ENCODE measurements at places on chromosomes 16 and 17.

GRCh38 chr17:42248351-42249179 is 27.6 kb downstream of the STAT5B start:
- DNase-seq: no peak

GRCh38 chr16:27267037-27267677 is 1.4 kb downstream of the NSMCE1 start:
- DNase-seq: no peak

DNA sequence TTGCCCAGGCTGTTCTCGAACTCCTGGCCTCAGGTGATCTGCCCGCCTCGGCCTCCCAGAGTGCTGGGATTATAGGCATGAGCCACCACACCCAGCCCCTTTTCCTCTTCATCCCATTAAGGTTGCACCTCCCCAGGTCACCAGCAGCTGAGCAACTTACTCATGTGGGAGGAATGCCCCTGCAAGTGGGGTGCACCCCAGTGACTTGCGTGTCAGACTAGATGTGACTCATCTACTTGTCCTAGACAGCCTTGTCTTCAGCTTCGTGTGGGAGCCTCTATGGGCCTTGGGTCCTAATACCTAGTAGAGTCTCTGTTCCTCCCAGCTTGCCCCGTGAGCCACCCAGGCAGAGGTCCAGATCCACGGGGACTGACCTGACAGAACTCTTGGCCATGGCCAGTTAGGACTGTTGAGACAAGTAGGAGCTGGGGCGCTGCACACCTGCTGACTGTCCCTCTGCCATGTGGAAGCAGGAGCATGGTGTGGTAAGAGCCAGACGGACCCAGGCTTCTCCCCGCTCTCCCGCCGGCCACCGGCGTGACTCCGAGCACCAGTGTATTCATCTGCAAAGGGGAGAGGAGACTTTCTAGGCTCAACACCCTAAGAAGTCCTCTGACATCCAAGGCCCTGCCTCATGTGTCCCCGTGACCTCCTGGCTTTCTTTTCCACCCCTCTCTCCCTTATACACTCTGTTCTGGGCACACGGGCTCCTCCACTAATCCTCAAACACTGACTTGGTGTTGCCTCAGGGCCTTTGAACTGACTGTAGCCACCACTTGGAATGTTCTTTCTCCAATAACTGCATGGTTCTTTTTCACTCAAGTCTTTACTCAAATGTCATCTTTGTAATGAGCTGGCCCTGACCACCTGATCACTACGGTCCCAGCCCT is 11.6 kb upstream of the CBX4 start:
- DNase-seq: no peak

DNA sequence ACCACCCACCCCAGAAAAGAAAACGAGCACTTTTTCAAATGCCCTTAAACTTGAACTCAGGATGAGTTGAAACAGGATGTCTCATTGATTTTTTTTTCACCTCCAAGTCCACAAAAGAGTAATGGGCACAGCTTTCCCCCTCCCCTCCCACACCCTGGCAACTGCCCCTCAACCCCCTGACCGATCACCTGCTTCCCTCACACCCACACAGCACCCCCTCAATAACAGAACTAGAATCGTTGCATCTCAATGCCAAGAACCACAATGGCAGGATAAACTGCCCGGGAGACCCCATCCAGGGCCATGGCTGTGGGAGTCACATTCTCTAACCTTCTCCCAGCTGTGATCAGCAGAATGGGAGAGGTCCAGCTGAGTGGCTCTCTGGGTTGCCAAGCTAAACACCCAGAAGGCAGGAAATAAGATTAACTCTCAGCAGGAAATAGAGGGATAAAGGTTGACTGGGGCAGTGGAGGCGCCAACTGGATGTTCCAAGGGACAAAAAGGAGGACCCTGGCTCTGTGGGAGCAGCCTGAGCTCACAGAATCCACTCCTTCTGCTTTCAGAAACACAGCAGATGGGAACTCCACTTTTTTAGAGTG is 128.0 kb upstream of the SDK2 start:
- DNase-seq: no peak

- DNase-seq: no peak
Measured at GRCh38 chr16:1984347-1985225, 593 bp downstream of the GFER start.

DNA sequence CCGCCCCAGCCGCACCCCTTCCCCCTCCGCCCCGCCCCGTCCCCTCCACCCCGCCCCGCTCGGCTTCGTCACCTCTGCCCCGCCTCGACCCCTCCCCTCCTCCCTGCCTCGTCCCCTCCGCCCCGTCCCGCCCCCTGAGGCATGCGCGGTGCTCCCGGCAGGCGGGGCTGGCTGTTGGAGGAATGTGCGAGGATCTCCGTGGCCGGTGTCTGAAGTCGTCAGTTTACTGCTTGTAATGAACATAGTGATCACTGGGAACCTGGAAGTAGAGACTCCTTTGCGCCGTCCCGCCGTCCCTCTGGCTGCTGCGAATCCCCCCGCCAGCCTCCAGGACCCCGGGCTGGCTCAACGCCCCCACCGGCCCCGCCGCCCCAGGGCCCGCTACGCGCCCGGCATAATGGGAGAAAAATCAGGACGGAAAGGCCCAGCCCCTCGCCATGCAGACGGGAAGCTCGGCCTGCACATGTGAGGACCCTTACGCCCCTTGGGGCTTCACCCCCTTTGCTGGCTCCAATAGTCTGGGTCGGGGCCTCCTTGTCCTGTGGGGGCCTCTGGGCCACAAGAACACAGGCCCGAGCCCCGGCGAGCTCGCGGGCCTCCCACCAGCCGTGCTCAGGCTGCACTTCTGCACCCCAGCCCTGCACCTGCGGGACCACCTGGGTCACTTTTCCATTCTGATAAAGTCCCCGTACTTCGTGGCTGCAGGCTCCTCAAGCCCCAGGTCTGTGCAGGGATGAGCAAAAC is 743.1 kb downstream of the KCNJ18 start:
- no peak for DNase-seq

DNA sequence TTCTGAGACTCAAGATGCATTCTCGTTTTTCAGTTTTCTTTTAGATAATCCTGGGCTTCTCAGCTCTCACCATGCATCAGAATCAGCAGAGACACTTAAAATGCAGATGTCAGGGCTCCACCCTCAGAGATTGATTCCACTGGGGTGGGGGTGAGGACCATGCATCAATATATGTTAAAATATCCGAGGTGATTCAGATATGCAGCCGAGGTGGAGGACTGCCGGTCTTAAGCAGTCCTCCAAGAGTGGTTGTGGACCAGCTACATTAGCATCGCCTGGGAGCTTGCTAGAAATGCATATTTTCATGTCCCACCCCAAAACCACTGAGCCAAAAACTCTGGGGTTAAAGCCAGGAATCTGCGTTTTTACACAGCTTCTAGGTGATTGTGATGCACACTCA is 501.3 kb downstream of the CDH13 start:
- no peak for DNase-seq

GRCh38 chr17:73950593-73950914 is 252.9 kb upstream of the RPL38 start:
- no peak for DNase-seq

DNA sequence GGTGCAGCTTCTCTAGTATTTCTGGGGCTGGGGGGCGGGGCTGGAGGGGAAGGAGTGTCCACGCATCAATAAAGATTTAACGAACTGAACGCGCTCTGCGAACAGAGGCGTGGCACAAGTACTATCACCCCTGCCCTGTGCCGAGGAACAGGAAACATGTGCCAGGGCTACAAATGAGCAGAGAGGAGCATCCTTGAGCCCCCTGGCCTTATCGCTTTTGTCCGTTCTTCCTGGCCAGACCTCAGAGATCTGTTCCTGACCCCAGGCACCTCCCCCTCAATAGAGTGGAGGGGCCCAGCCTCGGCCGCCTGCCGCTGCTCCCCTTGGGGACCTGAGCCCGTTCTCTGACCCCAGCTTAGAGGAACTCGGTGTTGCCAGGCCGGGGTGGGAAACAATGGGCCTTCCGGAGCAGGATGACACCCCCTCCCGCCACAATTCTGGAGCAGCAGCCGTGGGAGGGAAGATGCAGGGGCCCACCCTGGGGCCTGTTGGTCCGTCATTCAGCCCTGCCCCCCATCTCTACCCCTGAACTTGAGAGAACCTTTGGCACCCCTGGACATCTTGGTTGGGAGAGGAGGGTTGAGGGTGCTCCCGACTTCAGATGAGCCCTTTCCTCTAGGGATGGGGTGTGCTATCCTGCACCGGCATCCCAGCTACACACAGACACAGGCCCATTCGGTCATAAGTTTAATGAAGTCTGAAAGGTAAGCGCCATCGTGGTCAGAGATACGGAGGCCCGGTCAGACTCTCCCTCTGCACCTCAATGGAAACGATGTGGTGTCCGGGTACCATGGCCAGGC is 1.1 kb downstream of the NAA38 start:
- no peak for DNase-seq

GRCh38 chr17:56636265-56636664 is 42.8 kb downstream of the NOG start:
- no peak for DNase-seq

DNA sequence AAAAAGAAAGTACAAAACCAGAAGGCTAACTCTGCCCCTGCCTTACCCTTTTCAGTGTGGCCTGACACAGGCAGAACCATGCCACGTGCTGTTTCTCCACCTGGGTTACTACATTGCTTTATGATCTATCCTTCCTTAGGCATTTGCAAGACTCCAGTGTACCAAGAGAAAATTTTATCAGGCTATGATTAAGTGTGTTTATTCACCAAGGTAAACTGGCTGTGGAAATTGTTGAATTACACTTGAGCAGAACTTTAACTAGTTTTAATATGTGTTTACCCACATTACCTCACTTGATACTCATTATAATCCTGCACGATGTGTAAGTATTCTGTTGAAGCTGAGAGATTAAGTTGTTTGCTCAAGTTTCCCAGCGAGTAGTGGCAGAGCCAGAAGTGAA is 129.7 kb upstream of the MYOCD start:
- DNase-seq: no peak

DNA sequence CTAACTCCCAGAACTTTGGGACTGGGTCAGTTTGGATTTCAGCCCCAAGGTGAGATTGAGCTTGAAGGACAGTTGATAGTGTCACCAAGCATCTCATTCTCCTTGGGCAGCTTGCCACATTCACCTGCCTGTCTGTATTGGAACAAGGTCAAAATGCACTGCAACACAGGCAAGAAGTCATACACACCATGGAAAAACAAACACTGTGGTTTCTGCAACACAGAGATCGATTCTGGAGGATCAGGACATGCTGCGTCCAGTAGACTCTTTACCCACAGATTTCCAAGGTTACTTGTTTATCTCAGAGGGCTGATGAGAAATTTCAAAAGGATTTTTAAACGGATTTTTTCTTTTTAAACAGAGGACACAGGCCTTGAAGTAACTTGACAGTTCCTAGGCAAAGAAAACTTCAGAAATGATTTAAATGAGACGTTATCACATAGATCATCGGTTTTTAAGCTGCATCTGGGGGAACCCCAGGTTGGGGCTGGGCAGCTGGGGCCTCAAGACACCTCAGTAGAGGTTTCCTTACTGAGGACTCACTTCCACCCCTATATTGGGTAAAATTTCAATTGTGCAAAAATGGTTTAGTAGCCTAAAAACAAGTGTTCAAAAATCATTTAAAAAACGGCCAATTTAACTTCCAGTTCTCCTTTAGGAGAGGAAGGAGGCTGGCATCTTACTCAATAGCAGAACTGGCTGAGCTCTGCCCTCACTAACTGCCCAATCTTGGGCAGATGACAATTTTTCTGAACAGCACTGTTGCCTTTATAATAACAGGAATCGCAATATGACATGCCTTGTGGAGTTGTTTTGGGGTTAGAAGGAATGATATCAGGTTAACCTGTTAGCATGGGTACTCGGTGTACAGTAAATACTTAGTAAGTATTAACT is 299.3 kb downstream of the XYLT1 start:
- no peak for DNase-seq

DNA sequence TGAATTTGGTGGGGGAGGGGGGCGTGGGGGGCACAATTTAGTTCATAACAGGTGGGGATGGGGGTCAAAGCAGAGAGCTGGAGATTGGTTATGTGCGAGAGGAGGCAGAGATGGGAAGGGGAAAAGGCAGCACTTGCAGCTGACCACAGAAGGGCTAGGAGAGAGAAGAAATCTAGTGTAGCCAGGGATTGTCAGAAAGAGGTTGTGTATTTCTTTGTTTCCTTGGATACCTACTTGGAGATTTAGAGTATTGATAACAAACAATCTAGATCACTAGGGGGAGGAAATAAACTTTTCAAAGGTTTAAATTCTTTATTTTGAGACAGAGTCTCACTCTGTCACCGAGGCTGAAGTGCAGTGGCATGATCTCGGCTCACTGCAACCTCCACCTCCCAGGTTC is 47.1 kb upstream of the YPEL2 start:
- DNase-seq: no peak

DNA sequence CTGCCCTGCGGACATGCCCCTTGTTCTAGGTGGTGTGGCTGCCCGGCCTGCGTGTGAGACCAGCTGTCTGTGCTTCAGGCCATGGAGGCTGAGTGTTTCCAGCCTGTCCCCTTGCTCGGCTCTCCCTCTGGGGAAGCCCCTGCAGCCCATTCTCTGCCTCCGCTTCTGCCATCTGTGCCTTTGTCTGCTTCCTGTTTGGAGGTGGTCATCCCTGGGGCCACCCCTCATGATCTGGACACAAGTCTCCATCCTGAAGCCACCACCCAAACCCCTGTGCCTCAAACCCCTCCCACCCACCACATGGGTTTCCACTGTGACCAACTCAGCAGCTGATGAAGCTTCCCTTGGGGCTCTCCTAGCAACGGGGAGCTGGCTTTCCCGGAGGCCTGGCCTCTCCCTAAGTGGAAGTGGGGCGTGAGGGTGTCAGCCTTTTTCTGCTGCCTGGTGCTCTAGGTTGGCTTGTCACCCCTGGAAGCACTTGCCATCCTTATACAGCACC is 184.9 kb downstream of the SEC14L1 start:
- DNase-seq: no peak

DNA sequence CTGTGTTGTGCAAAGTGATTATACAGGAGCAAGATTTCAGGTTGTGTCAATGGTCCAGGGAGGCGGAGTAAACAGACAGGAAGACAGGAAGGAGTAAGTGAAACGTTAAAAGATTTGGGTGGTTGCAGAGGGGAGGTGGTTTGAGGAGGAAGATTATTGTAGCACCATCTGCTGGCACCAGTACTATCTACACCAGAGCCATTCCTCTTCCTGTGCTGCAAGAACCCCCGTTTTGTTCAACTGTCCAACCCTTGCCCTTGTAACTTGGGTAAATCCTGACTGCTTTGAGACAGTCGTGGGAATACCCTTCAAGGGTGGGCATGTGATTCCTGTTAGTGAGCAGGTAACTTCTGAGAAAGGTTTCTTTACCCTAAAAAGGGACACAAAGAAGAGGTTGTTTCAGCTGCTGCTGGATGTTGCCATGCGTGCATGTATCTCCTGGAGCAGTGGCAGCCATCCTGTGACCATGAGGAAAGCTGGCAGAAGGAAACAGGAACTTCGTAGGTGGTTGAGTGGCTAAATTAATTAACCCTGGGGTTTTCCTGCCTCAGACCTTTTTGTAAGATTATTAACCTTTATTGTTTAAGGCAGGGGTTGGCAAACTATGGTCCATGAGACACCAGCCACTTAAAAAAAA is 124.1 kb downstream of the PRKCA start:
- no peak for DNase-seq

GRCh38 chr17:81119223-81120148 is 45.8 kb upstream of the PVALEF start:
- peak; percentile 62 for DNase-seq

Measured in stimulated activated CD4-positive, alpha-beta T cell treated with anti-CD3 and anti-CD28 coated beads, Interleukin-1b, Interleukin-23, amount 100 ng/mL, for 1 hour (primary cell).